DMS 273 treated with DMSO at 0.1 percent for 48 hours (cell line): ENCODE measurements at places on chromosomes 11 and 22.

DNA sequence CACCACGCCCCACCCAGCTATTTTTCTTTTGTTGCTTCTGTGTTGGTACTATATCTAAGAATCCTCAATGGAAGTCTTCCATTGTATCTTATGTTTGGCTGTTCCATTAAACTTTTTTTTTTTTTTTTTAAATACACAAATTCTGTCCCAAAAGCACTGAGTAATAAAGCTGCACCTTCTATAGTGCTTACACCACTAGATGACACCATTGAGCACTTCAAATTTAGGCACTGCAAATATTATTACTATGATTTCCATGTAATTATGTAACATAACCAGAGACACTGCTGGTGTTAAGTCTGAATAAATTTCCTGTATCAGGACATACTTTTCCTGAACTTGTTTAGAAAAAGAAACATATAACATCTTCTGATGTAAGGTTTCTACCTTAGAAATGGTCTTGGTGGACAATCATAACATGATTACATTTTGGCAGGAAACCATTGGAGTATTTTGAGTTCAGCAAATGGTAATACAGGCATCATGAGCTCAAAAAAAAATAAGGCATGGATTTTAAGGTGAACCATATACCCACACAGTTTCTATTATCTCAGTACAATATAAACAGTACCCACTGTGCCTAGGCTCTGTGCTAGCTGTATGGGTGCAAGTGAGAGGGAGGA, 110.5 kb downstream of the ATG16L2 start:
- DNase-seq = no peak

GRCh38 chr11:74570266-74571061, 21.9 kb upstream of the POLD3 start:
- peak; percentile 6 for DNase-seq

- no peak for DNase-seq
These were observed 1.6 kb downstream of the MAML2 start for GRCh38 chr11:96341211-96342013.

DNA sequence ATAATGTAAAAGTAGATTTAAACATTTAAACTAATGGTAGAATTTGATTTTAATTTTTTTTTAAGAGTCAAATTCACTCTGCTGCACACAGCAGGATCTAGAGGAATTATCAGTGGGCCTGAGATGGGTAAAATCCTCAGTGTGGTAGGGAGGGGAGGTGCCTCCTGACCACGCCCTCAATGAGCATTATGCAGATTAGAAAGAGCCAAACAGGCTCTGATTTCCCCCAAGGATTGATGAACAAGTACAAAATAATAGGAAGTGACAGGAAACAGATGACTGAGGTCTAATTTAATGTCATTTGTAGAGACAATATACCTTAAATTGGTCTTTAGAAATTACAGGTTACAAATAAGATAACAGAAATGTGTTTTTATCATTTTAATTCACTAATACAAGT, 155.2 kb downstream of the DCDC1 start:
- DNase-seq = no peak
